Activated T-cell treated with anti-CD3 and anti-CD28 coated beads, Interleukin-2, amount 50 U/mL, for 72 hours (primary cell): ENCODE measurements at places on chromosomes 5 and 9.

- H3K4me3 ChIP-seq = no peak overlapping the region
- H3K4me1 ChIP-seq = no peaks in the 10 kb centered on the region
- H3K27ac ChIP-seq = no peak overlapping the region
- no peaks in the 10 kb centered on the region for H3K36me3 ChIP-seq
Measured at GRCh38 chr5:124110942-124111341, 599.0 kb downstream of the CSNK1G3 start.

- peaks cover 70% of the 10 kb centered on the region for H3K27me3 ChIP-seq
- no peak overlapping the region for H3K4me3 ChIP-seq
- H3K4me1 ChIP-seq = peaks cover 26% of the 10 kb centered on the region
- H3K27ac ChIP-seq = no peak overlapping the region
Measured at GRCh38 chr5:138605254-138605972, 30.2 kb upstream of the HSPA9 start.

- H3K36me3 ChIP-seq = no peaks in the 10 kb centered on the region
- H3K4me1 ChIP-seq = peaks cover 16% of the 10 kb centered on the region
- no peak overlapping the region for H3K27ac ChIP-seq
Measured at GRCh38 chr9:90854637-90855175, 53.1 kb downstream of the SYK start.

GRCh38 chr5:38718771-38719391 lies 126.9 kb upstream of the OSMR start:
- peaks cover 8% of the 10 kb centered on the region for H3K4me1 ChIP-seq
- H3K27me3 ChIP-seq = peaks cover 25% of the 10 kb centered on the region
- H3K4me3 ChIP-seq = no peak overlapping the region
- no peaks in the 10 kb centered on the region for H3K36me3 ChIP-seq

DNA sequence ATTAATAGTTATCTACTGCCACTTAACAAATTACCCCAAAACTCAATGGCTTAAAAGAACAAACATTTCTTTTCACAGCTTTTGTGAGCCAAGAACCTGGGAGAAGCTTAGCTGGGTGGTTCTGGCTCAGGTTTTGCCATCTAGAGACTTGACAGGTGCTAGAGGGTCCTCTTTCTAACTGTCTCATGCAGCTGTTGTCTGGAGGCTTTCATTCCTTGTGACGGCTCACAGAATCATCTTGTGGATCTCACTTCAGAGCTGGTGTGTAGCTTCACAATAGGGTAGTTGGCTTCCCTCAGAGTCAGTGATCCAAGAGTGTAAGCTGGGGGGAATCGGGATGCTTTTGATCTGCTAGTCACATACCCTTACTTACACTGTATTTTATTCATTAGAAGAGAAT lies 81.2 kb upstream of the APC start:
- no peak overlapping the region for H3K4me3 ChIP-seq
- no peaks in the 10 kb centered on the region for H3K4me1 ChIP-seq
- no peak for DNase-seq
- no peak overlapping the region for H3K27ac ChIP-seq
- no peaks in the 10 kb centered on the region for H3K27me3 ChIP-seq

GRCh38 chr9:122946461-122947005 lies 5.7 kb downstream of the RABGAP1 start:
- H3K27me3 ChIP-seq = no peaks in the 10 kb centered on the region
- H3K4me3 ChIP-seq = no peak overlapping the region
- peaks cover 62% of the 10 kb centered on the region for H3K4me1 ChIP-seq

DNA sequence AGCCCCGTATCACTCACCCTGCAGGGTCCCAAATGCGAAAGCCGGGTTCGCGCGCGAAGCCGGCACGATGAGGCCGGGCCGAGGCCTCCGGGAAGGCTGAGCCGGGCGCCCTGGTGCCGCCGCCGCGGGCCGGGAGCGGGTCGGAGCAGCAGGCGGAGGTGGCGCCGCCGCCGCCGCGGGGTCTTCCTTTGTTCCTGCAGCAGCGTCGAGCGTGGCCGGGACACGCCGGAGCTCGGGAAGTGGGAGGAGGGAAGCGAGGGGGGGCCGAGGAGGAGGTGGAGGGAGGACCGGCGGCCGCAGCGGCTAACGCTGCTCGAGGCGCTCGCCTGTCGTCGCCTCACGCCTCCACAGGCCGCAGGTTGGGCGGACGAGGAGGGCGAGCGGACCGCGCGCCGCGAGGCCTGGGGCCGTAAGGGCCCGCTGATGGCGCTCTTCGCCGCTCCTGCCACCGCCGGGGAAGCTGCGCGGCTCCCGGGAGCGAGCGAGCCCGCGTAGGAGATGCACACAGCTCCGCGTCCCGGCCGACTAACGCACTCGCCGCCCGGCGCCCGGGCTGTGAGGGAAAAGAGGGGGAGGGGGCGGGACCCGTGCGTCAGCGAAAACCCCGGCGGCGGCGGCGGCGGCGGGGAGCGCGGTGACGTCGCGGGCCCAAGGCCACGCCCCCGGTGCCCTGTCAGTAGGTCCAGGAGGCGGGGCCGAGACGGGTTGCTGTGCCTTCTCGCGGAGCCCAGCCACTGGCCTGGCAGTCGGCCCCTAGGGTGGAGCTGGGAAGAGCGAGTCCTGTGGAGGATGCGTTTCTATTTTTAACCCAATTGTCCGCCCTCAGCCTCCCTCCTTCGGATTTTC lies at the start of gene ZFAND5:
Gene ZFAND5, minus strand, starts transcription at position 530 of the 846 bp plus-strand sequence. CDS start 4,430 bp downstream, outside the sequence.
- H3K36me3 ChIP-seq = peaks cover 14% of the 10 kb centered on the region
- peak within 1 kb of the TSS; percentile 94 for H3K4me3 ChIP-seq
- H3K4me1 ChIP-seq = peaks cover 45% of the 10 kb centered on the region
- H3K27ac ChIP-seq = peak within 1 kb of the TSS; percentile 98
- H3K27me3 ChIP-seq = no peaks in the 10 kb centered on the region

GRCh38 chr5:45847877-45848276 lies 151.7 kb upstream of the HCN1 start:
- no peak overlapping the region for H3K4me3 ChIP-seq
- H3K27ac ChIP-seq = no peak overlapping the region
- no peaks in the 10 kb centered on the region for H3K4me1 ChIP-seq
- no peaks in the 10 kb centered on the region for H3K27me3 ChIP-seq
- DNase-seq = no peak

DNA sequence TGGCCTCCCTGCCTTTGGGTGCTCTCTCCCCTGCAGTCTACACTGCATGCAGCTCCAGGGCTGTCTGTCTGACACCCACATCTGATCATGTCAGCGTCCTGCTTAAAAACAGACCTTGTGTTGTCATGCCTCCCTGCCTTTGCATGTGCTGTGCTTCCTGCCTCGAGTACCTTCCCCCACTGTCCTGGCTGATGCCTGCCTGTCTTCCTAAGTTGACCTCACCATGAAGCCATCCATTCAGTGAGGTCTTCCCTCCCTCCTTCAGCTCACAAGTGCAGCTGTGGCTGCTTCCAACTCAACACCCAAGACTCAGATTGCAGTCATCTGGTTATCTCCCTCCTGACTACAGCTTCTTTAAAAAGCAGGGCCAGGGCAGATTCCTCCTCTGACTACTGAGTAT lies 5.5 kb downstream of the ANGPTL2 start:
- no peak for DNase-seq
- H3K27me3 ChIP-seq = peaks cover 39% of the 10 kb centered on the region
- H3K4me1 ChIP-seq = peaks cover 15% of the 10 kb centered on the region

DNA sequence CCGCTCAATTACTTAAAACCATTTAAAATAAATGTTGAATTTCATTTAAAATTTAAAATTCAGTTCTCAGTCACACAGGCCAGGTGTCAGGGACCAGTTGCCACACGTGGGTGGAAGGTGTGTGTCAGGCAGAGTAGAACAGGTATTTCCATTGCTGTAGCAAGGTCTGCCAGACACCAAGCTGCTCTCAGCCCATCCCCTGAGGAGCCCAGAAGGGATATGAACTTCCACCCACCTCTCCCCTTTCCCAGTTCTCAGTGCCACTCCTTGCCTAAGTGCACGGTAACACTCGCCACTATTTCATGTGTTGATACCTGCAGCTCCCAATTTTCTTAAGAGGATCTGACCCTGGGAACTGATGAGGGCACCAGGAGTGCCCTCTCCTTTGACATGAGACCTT lies 12.7 kb downstream of the SYK start:
- no peak for DNase-seq
- H3K27ac ChIP-seq = no peak overlapping the region
- peaks cover 13% of the 10 kb centered on the region for H3K4me1 ChIP-seq
- H3K4me3 ChIP-seq = no peak overlapping the region
- peaks cover 21% of the 10 kb centered on the region for H3K27me3 ChIP-seq

DNA sequence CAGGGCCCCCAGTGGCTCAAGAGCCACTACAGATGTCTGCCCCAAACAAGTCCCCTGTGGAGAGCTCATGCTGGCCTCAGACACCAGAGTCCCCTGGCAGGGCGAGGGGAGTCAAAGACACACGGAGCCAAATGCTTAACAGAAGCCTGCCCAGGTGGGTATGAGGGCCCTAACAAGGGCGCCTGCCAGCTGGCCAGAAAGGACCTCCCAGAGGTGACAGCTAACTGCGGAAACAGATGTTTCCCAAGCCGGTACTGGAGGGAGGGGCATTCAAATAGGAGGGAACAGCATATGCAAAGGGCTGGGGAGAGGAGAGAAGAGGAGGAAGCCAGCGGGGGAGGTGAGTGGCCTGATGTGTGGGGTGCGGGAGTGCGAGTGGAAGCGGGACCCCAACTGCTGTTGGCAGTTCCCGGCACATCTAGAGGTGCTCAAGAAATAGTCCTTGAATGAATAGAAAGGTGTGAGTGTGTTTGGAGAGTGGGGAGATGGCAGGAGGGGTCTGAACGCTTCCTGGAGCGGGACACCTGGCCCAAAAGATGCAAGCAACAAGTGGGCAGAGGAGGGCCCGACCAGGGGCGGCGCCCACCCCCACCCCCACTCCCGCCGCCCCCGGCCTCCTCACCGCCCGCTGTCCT lies 824 bp downstream of the MXD3 start:
- peaks cover 11% of the 10 kb centered on the region for H3K36me3 ChIP-seq
- no peaks in the 10 kb centered on the region for H3K27me3 ChIP-seq
- H3K27ac ChIP-seq = no peak overlapping the region
- peaks cover 50% of the 10 kb centered on the region for H3K4me1 ChIP-seq
- no peak for DNase-seq
- peak overlapping the region; percentile 92 for H3K4me3 ChIP-seq

GRCh38 chr5:172223901-172224873 lies 30.2 kb downstream of the EFCAB9 start:
- H3K4me1 ChIP-seq = peaks cover 46% of the 10 kb centered on the region
- peak overlapping the region; percentile 80 for H3K27ac ChIP-seq
- peaks cover 29% of the 10 kb centered on the region for H3K36me3 ChIP-seq
- H3K4me3 ChIP-seq = peak overlapping the region; percentile 61
- H3K27me3 ChIP-seq = peaks cover 7% of the 10 kb centered on the region

DNA sequence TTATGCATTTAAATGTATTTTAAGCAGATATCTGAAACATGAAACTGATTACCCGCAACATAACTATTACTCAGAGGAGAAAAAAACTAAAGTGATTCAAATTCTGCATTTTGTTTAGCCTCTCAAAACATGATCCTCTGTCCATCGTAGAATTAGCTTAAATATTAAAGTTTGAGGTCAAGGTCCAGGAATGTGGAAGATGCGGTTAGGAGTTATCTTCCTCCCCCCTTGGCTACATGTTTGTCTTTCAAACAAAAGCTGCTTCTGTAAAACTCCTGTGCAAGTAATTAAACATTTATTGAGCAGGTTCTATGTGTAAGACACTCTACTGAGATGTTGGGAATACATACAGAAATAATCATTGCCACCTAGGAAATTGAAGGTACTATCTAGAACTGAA lies 175.0 kb upstream of the ISL1 start:
- H3K27me3 ChIP-seq = no peaks in the 10 kb centered on the region
- no peak for DNase-seq
- no peak overlapping the region for H3K4me3 ChIP-seq

DNA sequence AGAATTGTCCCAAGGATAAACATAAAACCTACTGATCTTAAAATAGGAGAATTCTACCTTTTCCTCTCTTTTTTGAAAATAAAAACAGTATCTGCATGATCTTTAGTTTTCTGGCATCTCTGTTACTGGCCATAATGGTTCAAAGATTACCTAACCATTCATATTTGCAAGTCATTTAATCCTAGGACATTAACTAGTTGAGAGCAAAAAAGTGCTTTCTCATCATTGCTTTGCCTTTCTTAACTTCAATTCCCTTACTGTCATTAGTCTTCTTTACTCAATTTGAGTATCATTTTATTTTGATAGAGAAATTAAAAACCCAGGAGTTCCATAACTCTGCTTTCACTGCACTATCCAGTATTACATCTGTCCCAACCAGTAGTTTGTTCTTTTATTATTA lies 68.6 kb downstream of the RFX3 start:
- H3K4me3 ChIP-seq = no peak overlapping the region
- no peaks in the 10 kb centered on the region for H3K36me3 ChIP-seq
- H3K27me3 ChIP-seq = no peaks in the 10 kb centered on the region

- H3K27ac ChIP-seq = no peak overlapping the region
- H3K4me1 ChIP-seq = no peaks in the 10 kb centered on the region
- no peak overlapping the region for H3K4me3 ChIP-seq
- H3K36me3 ChIP-seq = no peaks in the 10 kb centered on the region
- DNase-seq = no peak
Measured at GRCh38 chr5:19492861-19493260, 495.1 kb downstream of the CDH18 start.

- H3K36me3 ChIP-seq = no peaks in the 10 kb centered on the region
- no peak for DNase-seq
- H3K4me1 ChIP-seq = no peaks in the 10 kb centered on the region
- no peak overlapping the region for H3K4me3 ChIP-seq
Measured at GRCh38 chr9:73423891-73424290, 272.2 kb downstream of the ANXA1 start.

- no peak for DNase-seq
- H3K36me3 ChIP-seq = peaks cover 2% of the 10 kb centered on the region
- H3K27me3 ChIP-seq = no peaks in the 10 kb centered on the region
Measured at GRCh38 chr9:15176836-15177235, 130.2 kb downstream of the TTC39B start.

GRCh38 chr5:94545870-94546625 lies 72.4 kb downstream of the KIAA0825 start:
- DNase-seq = no peak
- H3K27me3 ChIP-seq = no peaks in the 10 kb centered on the region
- H3K36me3 ChIP-seq = peaks cover 5% of the 10 kb centered on the region
- no peaks in the 10 kb centered on the region for H3K4me1 ChIP-seq
- H3K4me3 ChIP-seq = no peak overlapping the region
- no peak overlapping the region for H3K27ac ChIP-seq

DNA sequence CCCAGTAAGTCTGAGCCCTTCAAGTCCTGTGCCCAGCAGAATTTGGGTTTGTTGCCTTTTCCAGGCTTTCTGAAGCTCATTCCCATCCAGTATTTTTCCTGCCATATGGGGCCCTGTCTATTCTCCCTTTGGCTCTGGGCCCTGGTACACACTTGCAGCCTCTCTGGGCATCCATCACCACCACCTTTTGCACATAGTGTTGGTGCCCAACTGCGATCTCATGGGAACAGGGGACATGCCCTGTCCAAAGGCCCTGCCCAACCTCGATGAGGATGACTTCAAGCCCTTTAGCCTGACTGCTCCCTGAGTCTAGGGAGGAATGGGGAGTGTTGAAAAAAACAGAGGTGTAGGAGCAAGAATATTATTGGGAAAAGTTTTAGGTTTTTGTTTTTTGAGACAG lies 11.5 kb downstream of the RGS3 start:
- no peaks in the 10 kb centered on the region for H3K36me3 ChIP-seq
- no peak overlapping the region for H3K4me3 ChIP-seq
- no peak overlapping the region for H3K27ac ChIP-seq
- no peak for DNase-seq
- no peaks in the 10 kb centered on the region for H3K27me3 ChIP-seq

- DNase-seq = no peak
- no peak overlapping the region for H3K27ac ChIP-seq
- H3K36me3 ChIP-seq = no peaks in the 10 kb centered on the region
- H3K27me3 ChIP-seq = no peaks in the 10 kb centered on the region
- H3K4me1 ChIP-seq = no peaks in the 10 kb centered on the region
- H3K4me3 ChIP-seq = no peak overlapping the region
Measured at GRCh38 chr5:4095918-4096630, 500.4 kb downstream of the IRX1 start.
